ENCODE measurements at places on chromosomes 7 and 10.
A peak's percentile ranks its signal among the peaks of the same experiment; 100 is the strongest.

DNA sequence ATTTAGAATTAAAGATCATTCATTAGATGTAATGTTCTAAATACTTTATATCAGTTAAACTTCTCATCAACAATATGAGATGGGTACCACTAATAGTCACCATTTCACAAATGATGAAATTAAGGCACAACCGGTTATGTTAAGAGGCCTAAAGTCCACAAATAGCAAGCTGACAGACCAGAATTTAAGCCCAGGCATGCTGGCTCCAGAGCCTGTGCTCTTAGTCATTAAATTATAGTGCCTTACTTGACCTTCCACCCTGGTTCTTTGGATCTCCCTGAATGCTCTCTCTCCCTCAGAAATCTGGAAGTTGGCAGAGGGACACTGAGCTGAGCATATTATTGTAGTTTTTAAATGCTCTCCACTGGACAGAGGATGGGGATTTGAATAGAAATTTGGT lies 3.6 kb downstream of the LIPN start:
- no peak for DNase-seq

GRCh38 chr7:32494946-32495297 lies 367 bp upstream of the AVL9 start:
- no peak for DNase-seq

DNA sequence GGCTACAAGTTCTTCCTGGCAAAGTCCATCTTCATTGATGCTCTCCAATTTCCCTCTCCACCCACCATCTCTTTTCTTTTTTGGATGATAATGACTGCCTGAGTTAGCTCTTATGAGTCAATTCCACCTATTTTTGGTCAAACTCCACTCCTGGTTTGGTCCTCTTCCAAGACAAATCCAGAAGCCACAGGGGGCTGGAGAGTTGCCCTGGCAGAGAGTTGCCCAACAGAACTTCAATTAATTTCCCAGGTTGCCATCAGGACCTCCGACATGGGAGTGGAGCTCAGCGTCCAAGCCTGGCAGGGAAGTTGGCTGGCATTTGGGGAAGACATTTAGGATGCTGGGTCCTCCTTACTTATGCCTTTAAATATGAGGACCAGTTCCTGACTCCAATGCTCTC lies 29.2 kb upstream of the KCNMA1 start:
- DNase-seq = no peak

- no peak for DNase-seq
These were observed 433.2 kb upstream of the GHITM start for GRCh38 chr10:83706120-83706519.

DNA sequence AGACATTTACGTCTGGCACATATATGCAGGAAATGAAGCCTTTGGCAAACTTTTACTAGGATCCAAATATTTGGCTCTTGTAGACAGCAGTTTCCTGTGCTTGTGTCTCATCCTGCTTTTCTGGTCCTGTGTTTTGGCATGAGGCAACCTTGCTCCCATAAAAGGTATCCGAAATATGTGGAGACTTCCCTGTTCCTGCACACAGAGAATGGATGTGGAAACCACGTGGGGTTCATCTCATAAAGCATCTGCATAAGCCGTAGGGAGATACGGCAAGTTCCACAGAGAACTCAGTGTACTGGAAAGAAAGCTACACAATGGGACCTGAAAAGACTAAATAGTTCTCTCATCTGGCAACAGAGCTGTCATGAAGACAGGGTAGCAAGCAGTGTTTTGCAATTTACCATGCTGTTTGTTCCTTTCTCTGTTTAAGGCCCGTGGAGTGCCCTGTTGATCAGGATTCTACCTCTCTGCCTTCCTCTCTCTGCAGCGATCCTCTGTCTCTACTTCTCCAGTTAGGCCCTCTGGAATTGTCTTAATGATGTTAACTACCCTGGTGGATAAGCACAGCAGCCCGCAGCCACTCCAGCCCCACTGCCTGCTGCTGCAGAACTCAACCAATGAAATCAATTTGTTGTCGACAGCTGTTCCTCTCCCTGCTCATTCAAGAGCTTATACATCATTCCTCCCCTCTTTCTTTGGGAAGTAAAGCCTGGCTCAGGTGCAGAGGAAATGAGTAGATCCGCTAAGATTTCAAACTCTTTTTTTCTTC lies 293.6 kb downstream of the CSTF2T start:
- DNase-seq = no peak

GRCh38 chr7:134907639-134908038 lies 78.7 kb upstream of the AGBL3 start:
- DNase-seq = no peak

DNA sequence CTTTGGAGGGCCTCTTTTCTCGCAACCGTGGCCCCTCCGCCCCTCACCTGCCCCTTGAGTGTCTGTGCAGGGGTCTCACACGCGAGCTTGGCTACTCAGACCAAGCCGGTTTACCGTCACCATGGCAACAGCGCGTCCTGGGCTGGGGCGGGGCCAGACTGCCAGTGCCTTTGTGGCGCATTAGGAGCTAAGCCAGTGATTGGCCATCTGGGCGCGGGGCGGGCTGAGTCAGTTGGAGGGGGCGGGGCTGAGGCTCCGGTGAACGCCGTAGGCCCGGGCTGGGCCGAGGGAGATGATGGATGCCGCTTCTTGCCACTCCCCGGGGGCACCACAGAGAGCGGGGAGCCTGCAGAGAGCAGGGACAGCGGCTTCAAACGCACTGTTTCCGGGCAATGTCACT lies 48.7 kb upstream of the FXYD4 start:
- peak; percentile 72 for DNase-seq

DNA sequence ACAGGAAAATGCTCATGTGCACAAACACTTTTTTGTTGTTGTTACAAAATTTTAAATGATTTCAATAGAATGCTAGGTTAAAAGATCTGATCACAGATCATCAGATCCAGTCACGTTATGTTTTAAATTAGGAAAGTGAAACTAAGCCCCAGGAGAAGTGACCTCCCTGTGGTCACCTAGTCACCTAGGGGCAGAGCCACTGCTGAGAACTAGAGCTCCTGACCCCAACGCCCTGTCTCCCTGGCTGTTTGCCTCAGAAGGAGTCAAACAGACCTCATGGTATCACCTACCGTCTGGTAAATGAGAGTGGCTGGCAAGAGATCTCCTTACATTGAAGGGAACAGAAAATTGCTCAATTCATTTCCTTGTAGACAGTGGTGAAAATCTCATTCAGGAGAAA lies 447.3 kb downstream of the ADRA2A start:
- DNase-seq = no peak

DNA sequence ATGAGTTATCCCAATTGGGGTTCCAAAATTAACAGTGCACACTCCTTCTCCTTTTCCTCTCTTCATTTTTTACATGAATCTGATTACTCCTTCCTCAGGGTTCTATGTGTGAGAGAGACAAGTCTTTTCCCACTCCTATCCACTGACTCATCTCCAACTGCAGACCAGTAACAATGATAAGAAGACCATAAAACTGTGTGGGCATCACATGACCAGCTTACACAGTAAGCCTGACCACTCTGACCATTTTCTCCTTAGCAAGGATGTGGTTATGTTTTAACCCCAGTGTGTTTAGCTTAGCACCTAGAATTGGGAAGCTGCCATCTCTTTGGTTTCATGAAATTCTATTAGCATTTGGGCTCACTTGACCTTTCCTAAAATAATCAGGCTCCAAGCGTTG lies 145.0 kb upstream of the CALCR start:
- DNase-seq = no peak

GRCh38 chr7:106417273-106417902 lies 132.6 kb upstream of the NAMPT start:
- no peak for DNase-seq

GRCh38 chr10:14014423-14014822 lies 316.3 kb downstream of the FRMD4A start:
- DNase-seq = no peak

DNA sequence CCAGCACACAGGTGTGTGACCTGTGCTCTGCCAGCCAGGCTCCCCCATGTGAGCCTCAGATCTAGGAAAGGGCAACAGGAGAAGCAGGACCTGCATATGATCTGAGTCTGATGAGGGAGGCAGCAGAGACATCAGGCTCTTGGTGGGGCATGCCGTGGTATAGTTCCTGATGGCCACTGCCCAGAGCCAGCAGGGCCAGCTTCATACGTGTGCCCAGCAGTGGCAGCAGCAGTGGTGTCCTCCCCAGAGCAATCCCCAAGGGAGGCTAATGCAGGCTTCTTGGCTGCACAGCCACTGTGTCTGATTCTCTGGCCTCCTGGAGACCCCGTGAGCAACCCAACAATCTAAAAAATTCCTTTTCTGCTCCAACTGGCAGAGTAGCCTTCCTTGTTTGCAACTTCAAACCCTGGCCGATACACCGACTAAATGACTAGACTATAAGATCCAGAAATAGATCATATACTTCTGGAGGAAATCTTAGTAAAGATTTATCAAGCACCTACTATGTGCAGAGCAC lies 230.6 kb upstream of the ZMIZ1 start:
- DNase-seq = no peak

DNA sequence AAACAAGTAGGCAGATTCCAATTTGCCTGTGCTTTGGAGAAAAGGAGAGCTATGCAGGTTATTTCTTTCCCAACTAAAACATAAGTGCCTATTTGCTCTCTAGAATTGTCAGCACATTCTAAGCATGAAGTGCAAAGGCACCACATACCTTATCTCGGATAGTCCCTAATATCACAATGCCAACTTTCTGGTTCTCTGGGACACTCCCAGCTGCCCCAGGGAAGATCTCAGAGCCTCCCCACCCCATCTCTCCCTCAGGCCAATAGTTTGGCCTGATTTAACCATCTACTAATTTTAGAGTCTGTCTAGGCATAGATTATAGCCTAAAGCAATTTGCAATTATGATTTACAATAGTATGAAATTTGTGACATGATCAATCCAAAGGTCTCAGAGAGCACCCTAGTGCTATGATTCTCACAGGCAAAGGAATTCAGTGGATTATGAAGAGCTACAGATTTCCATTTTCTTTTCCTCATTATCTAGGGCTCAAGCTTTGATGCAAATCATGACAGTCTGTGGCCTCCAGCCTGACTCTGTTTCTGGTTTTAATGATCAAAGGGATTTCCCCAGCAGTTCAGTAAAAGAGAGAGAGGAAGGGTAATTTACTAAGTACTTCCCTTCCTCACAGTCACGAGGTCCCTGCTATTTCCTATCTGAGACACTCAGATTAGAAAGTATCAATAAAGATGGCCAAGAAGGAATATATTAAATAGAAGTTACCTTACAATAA lies 29.0 kb upstream of the IL6 start:
- no peak for DNase-seq

GRCh38 chr7:33452805-33453502 lies 323.6 kb downstream of the BBS9 start:
- no peak for DNase-seq

- DNase-seq = no peak
These were observed 23.1 kb upstream of the JAZF1 start for GRCh38 chr7:28203508-28204240.

- DNase-seq = no peak
These were observed 290.5 kb downstream of the GFRA1 start for GRCh38 chr10:115982526-115982925.

DNA sequence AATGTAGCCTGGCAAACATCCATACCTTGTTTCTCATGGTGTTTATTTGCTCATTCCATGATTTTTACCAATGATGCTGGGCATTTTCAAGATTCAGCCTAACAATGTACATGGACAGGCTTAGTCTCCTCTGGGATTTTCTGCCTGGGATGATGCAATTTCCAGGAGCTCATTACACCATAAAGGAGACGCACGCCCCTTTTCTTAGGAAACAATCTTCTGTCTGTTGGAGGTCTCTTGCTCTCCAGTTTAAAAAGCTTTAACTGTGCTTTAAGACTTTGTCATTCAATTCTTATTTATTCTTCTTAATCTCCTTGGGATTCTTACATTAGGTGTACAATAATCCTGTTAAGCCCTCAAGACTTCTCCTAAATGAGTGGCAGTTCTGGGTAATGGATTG lies 150.3 kb upstream of the NRP1 start:
- DNase-seq = no peak

- no peak for DNase-seq
These were observed 3.5 kb upstream of the NAMPT start for GRCh38 chr7:106288263-106288662.

DNA sequence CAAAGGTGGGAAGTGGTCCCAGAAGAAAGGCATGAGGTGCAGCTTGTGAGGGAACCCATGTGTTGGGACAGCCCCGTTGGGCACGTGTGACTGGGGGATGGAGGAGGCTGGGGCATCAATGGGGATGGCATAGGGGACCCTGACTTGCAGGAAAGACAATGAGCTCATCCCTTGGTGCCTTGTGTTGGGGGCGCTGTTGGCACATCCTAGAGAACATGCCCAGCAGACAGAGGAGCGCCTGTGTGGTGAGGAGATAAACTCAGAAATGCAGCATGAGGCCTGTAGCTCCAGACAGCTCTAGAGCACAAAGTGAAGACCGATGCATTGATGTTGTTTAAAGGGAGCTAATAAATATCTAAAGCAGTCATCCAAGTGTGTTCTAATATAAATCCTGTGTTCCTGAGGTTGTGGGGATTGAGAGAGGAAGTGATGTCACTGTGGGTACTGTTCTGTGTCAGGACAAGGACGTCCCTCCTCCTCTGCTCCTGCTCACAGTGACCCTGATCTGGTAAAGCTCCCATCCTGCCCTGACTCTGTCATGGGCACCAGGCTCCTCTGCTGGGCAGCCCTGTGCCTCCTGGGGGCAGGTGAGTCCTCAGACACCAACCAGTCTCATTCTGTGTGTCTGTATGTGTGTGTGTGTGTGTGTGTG lies 126.1 kb upstream of the PRSS58 start:
- DNase-seq = no peak

- no peak for DNase-seq
These were observed 50.2 kb downstream of the SND1 start for GRCh38 chr7:127702052-127702652.

DNA sequence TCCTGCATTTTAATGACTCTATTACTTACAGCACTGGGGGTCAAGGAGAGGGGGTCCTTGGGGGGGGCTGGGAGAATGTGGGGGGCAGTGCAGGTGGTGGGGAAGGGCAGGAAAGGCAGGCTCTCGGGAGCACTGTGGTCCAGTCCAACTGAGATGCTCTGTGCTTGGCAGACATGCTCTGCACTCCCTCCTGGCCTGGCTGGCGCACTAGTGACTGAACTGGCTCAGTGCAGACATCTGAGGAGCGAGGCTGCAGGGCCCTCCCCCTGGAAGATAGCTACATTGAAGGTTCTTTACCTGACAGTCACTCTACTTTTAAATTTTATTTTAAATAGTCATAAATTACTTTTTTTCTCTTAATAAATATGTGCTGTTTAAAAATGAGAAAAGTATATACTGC lies 105.7 kb downstream of the NEURL1 start:
- no peak for DNase-seq

DNA sequence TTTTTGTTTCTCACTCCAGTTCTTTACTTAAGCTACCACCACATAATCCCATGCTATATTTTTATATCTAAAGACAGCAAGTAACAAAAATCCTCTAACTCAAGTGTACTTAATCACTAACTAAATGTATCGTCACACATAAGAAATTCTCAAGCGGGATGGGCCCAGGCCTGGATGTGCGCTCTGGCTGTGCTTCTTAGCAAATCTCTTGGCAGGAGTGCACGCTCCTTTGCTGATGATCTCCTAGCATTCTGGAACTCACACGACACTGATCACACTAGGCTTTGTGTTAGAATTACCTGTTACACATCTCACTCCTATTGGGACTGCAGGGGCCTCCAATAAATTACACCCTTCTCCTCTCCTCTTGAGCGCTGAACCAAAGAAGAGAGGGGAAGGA lies 46.7 kb upstream of the CALD1 start:
- no peak for DNase-seq

- no peak for DNase-seq
These were observed 5.2 kb downstream of the OPTN start for GRCh38 chr10:13105184-13105583.

- no peak for DNase-seq
These were observed 94.0 kb upstream of the TARP start for GRCh38 chr7:38367301-38367890.

All from stimulated activated CD8-positive, alpha-beta memory T cell treated with anti-CD3 and anti-CD28 coated beads, Interleukin-7, amount 100 ng/mL, for 4 hours (primary cell).